Activated naive CD4-positive, alpha-beta T cell treated with anti-CD3 and anti-CD28 coated beads for 36 hours (primary cell): ENCODE measurements at places on chromosomes 16 and 17.
A peak's percentile ranks its signal among the peaks of the same experiment; 100 is the strongest.

DNA sequence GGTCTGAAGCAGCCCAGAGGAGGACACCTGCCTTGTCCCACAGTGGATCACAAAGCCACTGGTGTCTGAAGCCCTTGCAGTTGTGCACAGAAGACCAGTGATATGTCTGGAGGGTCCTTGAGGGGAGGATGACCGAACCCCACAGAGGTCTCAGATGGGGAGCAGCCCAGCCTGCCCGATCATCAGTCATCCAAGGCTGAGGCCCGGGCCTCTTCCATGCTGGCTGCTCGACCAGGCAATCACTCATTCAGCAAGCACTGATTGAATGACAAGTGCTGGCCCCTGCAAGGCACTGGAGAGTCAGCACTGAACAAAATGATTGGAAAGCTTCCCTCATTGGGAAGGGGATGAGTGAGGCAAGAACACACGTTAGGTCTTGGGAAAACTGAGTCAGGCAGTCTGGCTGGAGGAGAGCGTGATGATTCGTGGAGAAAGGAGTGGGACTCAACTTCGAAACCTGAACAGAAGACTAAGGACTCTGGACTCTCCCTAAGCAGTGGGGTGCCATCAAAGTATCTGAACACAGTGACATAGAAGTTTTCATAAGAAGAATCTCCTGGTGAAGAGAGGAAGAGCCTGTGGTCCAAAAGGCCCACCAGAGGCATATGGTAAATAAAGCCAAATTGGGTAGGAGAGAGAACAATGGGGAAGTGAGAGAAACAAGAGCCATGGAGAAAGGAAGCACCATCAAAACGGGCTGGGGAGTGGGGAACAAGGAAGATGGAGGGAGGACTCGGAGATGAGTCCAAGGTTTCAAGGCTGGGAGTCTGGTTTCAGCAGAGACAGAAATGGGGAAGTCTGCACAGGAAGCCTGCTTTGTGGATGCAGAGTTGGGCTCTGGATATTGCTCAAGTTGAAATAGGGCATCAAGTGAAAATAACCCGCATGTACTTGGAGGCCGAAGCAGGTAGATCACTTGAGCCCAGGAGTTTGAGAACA is 10.2 kb downstream of the PIK3R5 start:
- DNase-seq, result no peak

- DNase-seq, result peak; percentile 73
These were observed 7.0 kb downstream of the TMC8 start for GRCh38 chr17:78137392-78138203.

DNA sequence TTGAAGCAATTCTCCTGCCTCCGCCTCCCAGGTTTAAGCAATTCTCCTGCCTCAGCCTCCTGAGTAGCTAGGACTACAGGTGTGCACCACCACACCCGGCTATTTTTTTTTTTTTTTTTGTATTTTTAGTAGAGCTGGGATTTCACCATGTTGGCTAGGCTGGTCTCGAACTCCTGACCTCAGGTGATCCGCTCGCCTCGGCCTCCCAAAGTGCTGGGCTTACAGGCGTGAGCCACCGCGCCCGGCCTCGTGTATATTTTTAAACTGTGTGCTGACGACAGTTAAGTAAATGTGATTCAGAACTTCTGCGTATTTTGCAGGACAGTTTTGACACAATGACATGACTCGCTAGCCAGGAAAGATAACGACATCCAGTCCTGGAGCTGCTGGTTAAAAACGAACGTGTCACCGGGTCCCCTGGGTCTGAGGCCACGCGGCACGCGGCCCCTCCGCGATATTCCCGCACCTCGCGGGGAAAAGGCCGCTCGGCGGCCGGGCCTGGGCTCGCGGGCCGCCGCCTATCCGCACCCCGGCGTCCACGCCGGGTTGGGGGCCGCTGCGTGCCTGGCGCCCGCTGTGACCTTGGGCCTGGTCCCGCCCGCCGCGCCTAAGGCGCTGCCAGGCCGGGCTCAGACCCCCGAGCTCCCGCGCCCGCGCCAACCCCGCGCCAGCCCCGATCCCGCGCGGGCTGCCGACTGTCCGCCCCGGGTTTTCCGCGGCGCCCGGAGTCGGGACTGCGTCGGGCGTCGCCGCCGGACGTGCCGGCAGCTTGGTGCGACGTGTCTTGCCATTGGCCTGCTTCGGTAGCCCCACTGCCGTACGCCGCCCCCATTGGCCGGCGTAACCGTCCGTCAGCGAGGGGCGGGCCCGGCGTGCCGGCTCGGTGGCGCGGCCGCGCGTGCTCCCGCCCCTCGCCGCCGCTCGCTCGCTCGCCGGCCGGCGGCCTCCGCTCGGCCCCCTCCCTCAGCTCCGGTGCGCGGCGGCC is at the start of gene FOXK2:
Gene FOXK2, plus strand, starts transcription at position 907 of the 985 bp plus-strand sequence. CDS start 157 bp downstream, outside the sequence.
- peak; percentile 93 for DNase-seq

DNA sequence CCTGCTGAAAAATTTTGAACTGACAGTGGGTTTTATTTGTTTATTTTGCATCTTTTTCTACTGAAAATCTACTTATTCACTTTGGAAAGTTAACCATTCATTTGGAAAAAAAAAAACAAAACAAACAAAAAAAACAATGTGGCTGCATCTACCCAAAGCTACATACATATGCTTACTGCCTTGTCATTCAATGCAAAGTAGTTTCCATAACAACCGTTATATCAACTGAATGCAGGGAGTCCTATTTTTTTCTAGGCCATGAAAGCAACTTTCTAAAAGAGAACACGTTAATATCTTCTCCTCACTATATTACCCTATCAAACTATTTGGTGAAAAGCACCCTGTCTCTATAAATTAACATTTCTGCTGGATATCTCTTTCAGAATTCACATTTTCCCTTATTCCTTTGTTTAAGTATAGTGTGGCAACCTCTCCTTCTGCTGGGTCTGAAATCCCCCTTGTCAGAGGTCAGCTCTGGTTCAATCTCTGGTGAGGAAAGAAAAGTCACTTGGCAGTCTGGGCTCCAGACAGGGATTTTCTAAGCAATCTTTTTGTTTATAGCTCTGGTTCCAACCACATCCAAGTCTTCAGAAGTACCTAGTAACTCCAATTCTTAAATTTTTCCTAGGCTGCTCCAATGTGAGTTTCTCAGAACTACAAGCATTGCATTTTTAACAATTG is 528.4 kb upstream of the TOM1L1 start:
- DNase-seq, result no peak

DNA sequence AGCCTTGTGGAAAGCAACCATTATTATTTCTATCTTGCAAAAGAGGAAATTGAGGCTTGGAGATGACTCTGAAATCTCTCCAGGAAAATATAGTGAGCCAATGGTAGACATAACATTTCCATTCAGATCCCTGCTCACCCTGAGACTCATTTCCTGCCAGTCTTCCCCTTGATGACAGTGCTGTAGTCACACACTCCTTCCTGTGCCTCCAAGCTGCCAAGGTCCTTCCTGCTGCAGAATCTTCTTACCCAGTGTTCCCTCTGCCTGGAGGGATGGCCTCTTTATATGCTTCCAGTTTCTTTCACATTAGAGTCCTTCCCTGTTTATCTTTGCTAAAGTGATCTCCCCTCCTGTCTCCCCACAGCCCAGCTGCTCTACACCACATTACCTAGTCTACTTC is 648.1 kb downstream of the TOX3 start:
- no peak for DNase-seq
